Stimulated activated effector memory CD8-positive, alpha-beta T cell treated with anti-CD3 and anti-CD28 coated beads, Interleukin-12 subunit alpha, Interleukin-12 subunit beta, amount 100 ng/mL, for 72 hours (primary cell): ENCODE measurements at places on chromosomes 16 and 17.

- DNase-seq, result no peak
Observed at GRCh38 chr16:81804134-81804610, 25.1 kb downstream of the PLCG2 start.

- no peak for DNase-seq
Observed at GRCh38 chr17:80456465-80457235, 19.8 kb downstream of the NPTX1 start.

DNA sequence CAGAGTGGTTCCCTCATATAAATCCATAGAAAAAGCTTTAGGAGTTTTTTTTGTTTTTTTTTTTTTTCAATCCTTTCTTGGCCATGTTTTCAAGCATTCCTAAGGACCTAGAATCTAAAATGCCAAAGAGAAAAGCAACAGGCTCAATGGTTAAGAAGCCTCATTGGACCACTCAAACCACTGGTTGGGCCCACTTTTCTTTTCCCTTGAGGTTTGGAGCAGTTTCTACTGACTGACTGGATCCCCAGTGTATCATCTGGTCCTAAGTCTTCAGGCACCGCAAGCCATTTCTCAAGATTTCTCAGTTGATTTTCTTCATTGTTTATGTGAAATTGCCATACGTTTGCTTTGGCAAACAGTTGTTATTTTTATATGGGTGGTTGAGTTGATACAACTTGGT lies 14.4 kb downstream of the METTL9 start:
- DNase-seq, result no peak

GRCh38 chr16:15846510-15846909 lies 10.3 kb downstream of the MYH11 start:
- DNase-seq, result no peak

GRCh38 chr16:78455861-78456260 lies 356.4 kb downstream of the WWOX start:
- no peak for DNase-seq

DNA sequence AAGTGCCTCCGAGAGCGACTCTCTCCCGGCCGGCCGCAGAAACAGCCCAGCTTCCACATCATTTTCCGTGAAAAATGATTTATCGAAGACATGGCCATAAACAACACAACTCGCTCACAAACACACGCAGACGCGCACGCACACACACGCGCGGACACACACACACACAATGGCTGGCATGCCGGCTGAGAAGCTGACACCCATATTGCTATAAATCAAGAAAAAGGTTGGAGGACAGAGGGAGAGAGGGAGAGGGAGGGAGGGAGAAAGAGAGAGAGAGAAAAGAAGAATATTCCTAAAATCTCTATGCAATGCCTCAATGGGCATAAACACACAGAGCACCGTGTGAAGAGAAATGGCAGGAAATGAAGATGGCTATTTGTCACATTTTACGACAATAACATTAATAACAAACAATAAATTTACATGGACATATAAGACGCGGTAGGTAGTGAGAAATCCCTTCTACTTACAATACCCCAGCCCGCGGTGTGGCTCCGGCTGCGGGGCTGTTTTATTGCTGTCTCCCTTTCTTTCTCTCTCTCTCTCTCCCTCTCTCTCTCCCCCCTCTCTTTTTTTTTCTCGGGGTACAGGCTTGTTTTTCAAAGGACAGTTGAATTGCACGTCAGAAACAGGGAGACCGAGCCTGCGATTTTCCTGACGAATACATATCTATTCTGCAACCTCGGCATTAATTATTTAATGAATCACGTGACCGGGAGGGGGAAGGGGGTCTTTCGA lies 9.5 kb downstream of the HOXB4 start:
- no peak for DNase-seq
